Ammon's horn (tissue), 1 donor: ENCODE measurements at places on chromosomes 3 and 15.
A peak's percentile ranks its signal among the peaks of the same experiment; 100 is the strongest.

- no peak for DNase-seq
These were observed 90.5 kb downstream of the IGF1R start for GRCh38 chr15:98738689-98739401.

- DNase-seq, result no peak
These were observed 3.3 kb downstream of the SLC6A1 start for GRCh38 chr3:10995871-10996270.

DNA sequence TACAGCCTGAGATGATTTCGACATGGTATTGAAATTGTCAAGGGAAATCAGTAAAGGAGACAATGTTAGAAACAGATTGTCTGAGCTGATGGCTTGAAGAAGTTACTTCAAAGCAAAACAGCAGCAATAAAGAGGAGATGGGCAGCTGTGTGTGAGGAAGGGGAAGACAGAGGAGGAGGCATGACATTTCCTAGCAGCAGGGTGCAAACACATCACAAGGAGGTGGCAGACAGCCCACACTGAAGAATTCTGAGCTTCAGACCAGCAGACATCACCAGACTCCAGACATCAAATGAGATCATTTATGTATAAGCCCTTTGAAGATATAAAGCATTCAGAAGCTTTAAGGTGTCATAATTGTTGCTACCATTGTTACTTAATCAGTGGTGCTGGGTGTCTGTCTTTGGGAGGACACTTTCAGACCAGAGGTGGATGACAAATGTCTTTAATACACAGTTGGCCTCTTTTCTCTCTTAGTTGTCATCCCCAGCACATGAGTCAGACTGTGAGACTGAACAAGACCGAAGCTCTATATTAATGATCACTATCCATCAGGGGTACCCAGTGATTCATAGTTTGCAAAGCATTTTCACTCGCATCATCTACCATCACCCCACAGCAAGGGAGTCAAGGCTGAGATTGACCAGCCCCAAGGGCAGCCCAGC, 203.9 kb downstream of the MINAR1 start:
- DNase-seq, result no peak

DNA sequence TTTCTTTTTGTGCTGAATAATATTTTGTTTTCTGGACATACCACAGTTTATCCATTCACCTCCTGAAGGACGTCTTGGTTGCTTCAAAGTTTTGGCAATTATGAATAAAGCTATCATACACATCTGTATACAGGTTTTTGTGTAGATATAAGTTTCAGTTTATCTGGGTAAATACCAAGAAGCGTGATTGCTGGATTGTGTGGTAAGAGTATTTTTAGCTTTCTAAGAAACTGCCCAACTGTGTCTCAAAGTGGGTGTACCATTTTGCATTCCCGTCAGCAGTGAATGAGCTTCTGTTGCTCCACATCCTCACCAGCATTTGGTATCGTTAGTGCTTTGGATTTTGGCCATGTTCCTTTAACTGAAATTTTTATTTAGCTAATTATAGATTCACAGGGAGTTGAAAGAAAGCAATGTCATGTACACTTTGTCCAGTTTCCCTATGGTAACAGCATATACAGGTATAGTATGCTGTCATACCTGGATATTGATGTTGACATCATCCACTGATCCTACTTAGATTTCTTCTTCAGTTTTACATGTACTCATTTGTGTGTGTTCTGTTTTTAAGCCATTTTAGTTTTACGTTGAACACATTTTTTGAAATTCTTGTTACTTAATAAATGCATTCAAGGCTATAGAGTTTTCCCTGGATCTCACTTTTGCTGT, 11.9 kb downstream of the ARID3B start:
- no peak for DNase-seq

DNA sequence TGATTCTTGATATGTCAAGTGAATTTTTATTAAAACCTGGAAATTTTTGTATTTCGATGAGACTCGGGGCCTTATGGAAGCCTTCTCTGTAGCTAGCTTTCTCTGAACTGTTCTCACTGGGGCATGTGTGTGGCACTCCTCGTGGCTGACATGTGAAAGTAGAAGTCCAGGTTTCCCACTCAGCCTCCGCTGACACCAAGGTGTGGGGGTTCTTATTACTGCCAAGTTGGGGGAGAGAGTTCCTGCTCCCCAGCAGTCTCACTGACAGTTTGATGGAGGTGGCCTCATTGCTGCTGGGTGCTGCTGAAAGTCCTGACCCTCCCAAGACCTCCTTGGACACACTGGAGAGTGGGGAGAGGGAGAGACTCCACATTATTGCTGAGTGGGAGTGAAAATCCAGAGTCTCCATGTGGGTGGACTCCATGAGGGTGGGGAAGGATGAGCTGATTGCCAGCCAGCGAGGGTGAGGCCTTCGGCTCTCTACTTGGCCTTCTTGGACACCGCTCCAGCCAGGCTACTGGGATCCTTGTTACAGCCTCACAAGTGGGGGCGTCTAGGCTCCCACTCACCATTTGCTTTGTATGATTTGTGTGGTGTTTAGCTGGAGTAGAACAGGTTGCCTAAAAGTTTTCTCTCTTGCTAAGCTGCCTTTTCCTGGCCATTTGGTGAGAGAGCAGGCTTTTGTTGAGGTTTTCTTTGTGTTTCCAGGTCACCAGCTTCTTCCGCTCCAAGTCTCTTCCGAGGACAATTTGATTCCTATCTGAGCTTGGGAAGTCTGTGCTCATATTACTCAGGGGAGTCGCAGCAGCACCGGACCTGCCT, 64.1 kb downstream of the LSM3 start:
- DNase-seq, result no peak

DNA sequence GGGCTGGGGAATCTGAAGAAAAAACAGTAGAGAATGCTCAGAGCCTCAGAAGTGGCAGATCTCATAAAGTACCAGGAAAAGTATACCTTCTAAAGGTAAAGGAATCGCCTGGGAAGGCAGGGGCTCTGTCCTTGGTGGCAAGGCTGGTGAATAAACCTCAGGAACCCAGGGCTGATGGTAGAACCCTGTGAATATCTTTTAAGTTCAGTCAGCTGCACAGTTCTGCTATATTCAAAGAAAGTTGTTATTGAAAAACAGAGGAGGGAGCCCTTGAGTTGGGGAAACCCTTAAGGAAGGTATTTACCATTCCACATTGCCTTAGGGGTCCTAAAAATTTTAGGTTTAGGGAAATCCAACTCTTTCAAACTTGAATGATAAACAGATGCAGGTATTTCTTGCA, 31.2 kb downstream of the ZPLD1 start:
- no peak for DNase-seq

DNA sequence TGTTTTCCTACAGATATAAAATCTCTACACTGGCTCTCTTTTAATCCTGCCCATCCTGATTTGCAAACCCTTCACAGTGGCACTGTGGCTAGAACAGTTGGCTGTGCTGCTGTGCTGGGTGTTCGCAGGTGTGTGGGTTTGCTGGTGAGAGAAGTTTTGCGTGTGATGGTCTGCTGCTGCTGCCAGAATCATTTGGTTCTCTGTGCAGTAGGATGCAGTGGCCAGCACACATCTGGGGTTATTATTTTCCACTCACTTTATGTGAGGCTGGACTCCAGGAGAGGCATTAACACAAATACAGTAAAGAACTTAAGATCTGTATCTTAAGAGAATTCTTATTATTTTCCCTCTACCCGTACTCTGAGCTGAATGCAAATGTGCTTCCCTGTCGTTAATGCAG, 16.0 kb upstream of the PSMD6 start:
- DNase-seq, result no peak

GRCh38 chr3:52429031-52429430, 15.9 kb downstream of the SEMA3G start:
- no peak for DNase-seq

DNA sequence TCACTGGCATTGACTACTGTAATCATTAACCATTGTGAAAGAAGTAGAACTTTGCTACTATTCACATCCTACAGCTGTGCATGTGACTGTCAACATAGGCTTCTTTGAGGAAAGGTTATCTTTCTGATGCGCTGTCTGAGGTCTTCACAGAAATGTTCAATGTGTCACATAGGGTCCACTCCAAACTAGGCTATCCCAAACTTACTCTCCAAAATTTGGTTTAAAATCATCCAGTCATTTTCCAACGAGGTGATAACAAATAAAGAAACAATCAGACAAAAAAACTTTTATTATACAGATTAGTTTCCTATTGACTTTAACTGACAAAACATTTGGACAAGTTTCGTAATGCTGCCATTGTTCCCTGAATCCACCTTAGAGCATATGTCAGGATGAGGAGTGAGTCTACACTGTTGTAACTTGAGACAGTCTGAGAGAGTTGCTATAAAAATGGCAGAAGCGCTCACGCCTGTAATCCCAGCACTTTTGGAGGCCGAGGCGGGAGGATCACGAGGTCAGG, 511.6 kb downstream of the PLOD2 start:
- no peak for DNase-seq

DNA sequence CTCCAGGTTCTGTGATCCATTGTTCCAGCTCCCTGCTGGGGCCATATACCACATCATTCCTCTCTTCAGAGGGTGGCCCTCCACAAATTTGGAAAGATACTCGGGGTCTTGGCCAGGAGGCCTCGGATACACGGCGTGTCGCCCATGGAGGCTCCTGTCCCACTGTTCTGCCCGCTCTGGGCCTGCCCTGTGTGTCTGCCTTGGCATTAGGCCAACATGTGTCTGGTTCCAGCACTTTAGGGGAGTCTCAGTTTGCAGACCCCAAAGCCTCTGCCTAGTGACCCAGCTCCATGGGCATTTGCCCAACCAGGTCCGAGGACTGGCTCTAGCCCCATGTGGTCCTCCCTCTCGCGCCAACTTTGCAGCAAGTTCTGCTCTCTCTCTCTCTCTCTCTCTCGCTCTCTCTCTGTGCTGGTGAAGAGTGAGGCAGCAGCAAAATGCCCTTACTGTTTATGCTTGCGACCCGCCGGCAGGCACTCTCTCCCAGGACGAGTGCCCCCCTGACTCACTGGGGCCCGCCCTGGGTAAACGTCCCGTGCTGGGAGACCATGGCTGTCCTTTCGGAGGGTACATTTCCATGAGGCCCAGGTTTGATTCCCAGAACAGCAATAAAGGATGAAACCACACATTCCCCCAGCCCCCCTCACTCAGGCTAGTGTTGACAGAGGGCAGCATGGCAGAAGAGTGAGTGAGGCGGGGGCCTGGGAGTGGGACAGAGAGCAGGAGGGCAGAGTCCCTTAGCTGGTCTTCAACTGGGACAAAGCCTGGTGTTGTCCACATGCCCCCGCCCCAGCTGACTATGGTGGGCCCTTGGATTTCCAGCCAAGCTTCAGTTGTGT, 77.9 kb downstream of the ISG20 start:
- DNase-seq, result no peak

DNA sequence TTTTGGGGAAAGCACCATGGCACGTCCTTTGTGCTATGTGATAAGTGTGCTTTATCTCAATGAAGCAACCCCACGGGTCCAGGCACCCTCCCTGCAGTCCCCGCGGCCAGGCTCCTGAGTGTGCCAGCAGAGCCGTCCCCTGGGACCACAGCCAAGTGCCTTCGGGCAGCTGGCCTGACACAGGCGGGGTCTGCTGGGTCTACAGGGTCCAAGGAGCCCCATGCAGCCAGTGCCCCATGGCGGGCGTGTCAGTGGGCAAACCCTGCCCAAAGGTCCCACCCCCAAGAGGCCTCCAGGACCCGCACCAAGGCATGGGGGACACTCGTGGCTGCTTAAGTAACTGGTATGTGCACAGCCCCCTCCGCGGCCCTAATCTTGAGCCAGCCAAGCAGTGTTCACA, 35.3 kb downstream of the KLHL25 start:
- no peak for DNase-seq

- DNase-seq, result peak; percentile 9
These were observed 507 bp upstream of the VHL start for GRCh38 chr3:10140996-10141546.

- DNase-seq, result no peak
These were observed 132.6 kb upstream of the CTDSPL start for GRCh38 chr3:37729119-37729518.

DNA sequence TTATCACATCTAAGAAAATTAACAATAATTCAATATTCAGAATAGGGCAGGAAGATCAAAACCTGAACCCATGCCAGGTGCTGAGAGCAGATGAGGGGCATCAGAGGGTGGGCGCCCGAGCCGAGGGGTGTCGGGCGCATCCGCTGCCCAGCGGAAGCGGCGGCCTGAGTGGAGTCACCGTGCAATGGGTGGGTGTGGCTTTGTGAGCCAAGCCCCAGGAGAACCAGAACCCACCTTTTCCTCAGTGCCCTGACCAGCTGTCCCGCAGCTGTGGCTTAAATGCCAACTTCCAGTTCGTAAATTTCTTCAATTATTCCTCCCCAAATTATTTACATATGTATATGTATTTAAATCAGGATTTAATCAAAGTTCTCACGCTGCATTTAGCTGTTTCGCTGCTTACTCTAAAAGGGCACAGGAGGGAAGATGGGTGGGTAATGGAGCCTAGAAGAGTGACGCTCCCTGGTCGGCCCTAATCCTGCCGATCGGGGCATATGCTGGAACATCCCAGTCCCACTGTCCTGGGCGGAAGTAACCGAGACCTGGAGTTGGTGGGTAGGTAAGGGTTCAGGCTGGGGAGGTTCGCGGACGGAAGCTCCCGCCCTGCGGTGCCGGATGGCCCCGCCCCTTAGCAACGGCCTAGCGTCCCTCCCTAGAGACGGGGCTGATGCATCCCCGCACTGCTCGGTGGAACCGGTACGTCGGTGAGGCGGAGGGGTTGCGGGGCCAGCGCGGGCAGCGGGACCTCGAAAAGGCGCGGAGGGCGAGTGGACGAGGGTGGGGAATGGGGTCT, 1.3 kb downstream of the DNAH1 start:
- DNase-seq, result no peak

DNA sequence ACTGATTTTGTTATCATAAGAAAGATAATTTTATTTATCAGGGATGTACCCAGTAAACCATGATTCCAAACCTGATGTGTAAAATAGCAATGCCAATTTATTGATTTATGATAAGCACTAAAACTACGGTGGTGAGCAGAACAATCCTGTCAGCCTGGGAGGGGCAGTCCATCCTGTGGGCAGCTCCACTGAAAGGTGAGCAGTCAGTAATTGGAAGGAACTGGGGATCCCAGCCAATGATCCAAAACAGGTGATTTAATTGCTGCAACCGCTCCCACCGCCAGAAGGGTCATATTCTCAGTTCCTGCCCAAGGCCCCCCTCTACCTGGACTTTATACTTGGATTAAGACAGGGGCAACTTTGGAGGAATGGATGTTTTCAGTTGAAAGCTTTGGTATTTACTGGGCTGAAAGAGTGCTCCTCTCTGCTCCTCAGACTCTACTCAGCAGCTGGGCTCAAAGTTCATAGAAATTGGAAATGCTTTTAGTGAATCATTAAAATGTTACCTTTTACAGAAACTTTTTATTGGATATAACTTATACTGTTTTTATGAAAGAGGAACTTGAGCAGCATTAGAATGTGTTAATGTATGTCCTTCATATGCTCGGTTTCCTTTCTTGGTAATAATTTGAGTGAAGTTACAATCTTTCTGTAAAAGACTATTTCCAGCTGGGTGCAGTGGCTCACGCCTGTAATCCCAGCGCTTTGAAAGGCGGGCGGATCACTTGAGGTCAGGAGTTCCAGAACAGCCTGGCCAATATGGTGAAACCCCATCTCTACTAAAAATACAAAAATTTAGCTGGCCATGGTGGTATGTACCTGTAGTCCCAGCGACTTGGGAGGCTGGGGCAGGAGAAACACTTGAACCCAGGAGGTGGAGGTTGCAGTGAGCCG, 198.6 kb upstream of the IL12A start:
- no peak for DNase-seq

- no peak for DNase-seq
These were observed 6.0 kb downstream of the SLC24A5 start for GRCh38 chr15:48126667-48127355.

GRCh38 chr15:70703096-70703878, 60.1 kb downstream of the UACA start:
- no peak for DNase-seq
